ENCODE measurements at places on chromosomes 2 and 18.

DNA sequence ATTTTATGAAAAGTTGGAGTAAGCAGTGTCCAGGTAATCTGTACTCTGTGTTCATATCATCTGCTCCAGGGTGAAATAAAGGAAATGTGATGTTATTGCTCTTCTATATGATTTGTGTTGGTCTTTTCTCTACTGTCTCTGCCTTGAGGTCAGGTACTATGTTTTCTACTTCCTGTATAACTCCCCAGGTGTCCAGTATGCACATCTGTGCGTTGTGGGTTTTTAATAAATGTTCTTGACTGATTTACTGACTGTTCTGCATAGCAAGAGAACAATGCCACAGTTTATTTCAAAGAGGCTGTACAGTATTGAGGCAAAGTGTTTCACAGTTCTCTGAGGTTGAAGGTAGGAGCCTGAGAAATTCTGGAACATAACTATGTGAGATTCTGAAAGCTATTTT is 89.7 kb downstream of the BABAM2 start:
- DNase-seq, result no peak

DNA sequence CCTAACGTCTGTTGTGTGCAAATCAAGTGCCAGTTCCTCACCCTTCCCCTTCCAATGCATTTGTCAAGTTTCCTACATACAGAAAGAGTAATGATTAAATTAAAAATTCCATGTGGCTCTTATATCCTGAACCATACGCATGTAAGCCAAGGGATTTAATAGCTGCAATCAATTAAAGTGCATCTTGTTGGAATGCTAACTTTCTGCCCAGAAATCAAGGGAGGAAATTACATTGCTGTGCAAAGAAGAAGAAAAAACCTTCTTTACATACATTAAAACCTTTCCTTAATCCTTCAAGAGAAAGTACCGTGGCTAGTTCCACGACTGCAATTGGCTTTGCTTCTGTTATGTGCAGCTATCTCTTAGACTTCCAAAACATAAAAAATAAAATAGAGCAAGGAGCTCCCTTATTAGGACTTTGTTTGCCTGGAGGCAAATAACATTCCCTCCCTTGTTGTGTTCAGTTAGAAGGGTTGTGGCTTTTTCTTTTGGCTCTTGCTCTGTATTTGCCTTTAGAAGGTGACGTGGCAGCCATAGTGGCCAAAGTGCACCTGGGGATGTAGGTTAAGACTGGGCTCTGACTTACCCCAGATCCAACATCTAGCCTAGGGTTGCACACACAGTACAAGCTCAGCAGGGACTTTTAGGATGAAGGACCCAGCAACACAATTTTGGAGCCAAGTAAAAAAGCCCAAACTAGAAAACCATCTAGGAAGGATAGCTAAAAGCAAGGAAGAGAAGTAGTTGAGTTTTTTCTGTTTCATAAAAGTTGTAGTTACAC is 158.3 kb downstream of the ANTXR1 start:
- no peak for DNase-seq

- no peak for DNase-seq
Measured at GRCh38 chr2:165011199-165011598, 55.9 kb upstream of the SLC38A11 start.

GRCh38 chr2:109318949-109319342 is 189.9 kb downstream of the SH3RF3 start:
- no peak for DNase-seq

DNA sequence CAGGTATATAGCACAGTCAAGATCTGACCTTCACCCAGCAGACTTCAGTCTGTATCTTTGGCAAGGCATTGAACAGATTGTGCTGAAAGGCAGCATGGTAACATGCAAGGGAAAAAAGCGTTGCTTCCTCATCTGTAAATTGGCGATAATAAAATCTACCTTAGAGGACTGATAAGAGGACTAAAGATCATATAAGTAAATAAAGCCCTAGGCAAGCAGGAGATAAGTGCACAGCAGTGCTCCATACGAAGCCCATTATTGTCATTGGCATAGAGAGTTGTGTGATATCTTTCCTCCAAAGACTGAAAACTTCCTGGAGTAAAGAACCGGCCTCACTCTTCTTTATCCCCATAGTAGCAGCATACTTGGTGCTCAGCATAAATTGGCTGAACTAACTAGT is 162.6 kb downstream of the ANKRD44 start:
- no peak for DNase-seq

- no peak for DNase-seq
Measured at GRCh38 chr2:167759531-167759930, 487.9 kb downstream of the STK39 start.

DNA sequence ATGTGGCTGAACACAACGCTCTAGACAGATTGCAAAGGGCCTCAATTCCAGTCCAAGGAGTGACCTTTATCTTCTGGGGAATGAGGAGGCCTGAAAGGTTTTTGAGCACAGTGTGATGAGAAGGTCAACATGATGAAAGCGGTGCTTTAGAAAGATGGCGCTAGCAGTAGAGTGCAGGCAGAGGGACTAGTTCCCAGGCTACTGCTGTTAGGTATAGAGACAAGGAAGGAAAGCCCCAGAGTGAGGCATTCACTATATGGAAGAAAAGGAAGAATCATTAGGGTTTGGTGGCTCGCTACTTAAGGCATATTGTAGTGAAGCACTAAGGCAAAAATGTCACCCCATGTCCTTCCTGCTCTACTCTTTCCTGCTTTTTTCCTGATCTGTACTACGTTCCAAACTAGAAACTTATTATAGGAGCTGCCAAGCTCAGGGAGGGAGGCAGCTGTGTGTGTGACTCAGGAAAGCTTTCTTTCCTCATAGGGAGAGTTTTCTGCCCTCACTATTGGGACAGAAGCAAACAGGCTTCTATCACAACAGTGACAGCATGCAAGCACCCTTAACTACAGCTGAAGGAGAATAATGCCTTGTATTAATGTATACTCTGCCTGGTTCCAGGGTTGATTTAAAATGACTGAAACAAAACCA is 160.8 kb upstream of the CAVIN2 start:
- no peak for DNase-seq

GRCh38 chr2:188473306-188473705 is 181.6 kb downstream of the GULP1 start:
- DNase-seq, result no peak

DNA sequence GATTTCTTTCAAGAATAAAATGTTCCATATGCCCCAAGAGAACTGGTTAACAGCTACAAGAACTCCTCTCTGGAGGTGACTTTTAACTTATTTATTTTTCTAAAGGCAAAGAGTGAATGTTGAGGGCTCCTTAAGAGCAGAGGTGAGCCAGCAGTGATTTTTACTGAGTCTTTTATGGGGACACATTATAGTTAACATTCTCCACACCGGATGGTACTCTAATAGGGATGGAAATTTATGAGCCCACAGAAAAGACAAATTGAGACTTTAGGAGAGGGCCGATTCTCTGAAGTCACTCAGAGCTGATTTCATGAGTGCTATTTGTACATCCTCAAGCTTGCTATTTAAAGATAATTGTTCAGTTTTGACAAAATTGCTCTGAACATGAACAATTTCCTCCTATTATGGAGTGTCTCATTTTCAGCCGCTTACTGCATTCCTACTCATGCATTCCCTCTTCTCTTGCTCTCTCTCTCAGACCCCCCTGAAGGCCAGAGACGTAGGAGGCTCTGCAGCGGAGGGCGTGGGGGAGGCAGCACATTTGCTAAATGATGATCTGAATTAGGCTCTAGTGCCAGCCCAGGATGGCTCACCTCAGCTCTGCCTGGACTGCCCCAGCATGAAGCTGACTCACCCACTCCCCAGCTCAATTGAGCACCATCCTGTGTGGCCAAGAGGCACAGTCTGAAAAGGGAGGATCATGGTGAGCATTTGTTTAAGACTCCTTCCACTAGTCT is 5.9 kb upstream of the RPL37A start:
- no peak for DNase-seq

- no peak for DNase-seq
Measured at GRCh38 chr18:7618891-7619442, 51.9 kb downstream of the PTPRM start.

DNA sequence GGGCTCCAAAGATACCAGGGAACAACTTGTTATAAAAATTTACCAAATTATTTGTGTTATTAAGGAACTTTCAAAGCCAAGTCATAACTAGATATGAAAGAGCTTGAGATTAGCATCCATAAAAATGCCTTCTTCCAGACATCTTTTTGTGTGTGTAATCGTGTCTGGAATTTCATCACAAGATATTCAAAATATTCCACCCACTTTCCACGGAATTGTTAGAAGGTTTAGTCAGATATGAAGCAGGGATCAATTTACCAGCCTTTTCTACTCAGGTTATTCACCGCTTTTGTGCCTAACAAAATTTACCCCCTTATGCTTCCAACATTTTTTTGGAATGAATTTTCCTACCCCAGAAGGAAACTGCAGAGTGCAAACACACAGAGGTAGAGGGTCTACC is 130.2 kb upstream of the ACVR2A start:
- no peak for DNase-seq

DNA sequence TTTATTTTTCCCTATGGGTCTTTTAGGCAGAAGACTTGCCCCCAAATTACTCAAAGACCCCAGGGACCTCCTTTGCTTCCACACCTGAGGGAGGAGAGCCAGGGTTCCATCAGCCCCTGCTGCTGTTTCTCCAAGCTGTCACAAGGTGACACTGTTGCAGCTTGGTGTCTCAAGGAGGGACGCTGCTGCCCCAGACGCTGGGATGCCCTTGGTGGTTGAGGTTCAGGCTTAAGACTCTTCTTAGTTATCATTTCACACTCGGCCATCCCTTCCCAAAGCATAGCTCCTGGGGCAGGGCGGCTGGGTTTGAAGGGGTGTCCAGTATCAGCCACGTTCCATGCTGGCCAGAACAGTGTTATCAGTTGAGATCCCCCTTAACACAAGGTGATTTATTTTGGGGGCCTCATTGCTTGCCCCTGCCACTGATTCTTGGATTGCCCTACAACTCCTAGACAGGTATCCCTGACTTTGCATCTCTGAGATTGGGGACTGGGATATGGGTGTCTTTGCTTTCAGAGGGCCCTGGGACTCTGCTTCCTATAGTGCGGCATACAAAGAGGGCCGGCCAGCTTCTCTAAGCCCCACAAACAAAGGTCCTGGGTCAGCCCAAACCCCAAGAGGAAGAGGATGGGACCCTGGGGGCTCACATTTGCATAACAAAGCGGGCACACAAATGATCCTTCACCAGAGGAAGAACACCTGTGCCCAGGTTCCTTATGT is 22.7 kb downstream of the GPR55 start:
- peak; percentile 58 for DNase-seq

GRCh38 chr2:126638746-126639145 is 17.2 kb upstream of the GYPC start:
- no peak for DNase-seq

- no peak for DNase-seq
Measured at GRCh38 chr2:19235308-19235707, 123.1 kb downstream of the OSR1 start.

DNA sequence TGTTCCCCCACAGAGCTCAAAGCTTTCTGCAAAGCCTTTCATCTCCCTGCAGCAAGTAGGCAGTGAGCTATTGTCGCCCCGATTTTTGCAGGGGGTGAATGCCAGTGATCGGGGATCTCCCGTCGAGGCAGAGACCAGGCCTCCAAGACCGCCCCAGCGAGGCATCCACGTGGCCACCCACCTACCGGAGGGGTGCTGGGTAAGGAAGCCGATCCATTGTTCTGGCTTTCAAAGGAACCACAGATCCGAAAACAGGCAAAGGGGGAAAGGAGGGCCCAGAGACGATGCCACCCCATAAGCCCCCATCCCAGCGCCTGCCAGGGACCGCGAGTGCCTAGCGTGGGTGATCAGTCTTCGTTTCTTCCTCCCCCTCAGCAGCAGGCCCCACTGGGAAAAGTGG is 2.4 kb downstream of the ADRA2B start:
- DNase-seq, result no peak

Measured in HT-29 (cell line).